Effector memory CD4-positive, alpha-beta T cell (primary cell): ENCODE measurements at places on chromosomes 3 and 15.

DNA sequence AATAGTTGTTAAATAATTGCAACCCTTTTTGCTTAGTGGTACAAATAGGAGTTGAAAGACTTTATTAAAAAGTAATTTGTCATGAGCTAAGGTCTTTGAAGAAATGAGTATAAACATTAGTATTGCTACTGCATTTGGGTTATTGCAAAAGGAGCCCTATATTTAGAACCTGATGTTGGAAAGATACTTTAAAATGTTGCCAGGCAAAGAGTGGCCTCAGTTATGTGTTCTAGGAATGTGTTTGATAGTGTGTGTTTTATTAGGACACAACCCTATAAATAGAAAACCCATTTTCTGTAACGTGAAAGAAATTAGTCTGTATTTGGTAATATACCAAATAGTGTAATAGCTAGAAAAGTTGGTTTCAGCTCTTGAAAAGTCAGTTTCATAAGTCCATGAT lies 10.7 kb downstream of the VPS8 start:
- no peak for DNase-seq

GRCh38 chr15:38524156-38524555 lies 40.5 kb downstream of the RASGRP1 start:
- no peak for DNase-seq

GRCh38 chr15:95840004-95840403 lies 490.5 kb upstream of the NR2F2 start:
- DNase-seq = no peak

GRCh38 chr3:174398761-174399160 lies 460.4 kb upstream of the NAALADL2 start:
- no peak for DNase-seq

DNA sequence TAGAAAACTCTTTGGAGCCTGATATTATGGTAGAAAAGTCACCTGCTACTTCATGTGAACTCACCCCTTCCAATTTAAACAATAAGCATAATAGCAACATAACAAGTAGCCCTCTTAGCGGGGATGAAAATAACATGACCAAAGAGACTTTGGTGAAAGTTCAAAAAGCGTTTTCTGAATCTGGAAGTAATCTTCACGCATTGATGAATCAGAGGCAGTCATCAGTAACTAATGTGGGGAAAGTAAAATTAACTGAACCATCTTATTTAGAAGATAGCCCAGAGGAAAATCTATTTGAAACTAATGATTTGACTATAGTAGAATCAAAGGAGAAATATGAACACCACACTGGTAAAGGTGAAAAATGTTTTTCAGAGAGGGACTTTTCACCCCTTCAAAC lies 5.1 kb upstream of the SCG5 start:
- DNase-seq = no peak

GRCh38 chr3:190076601-190077394 lies 43.9 kb downstream of the P3H2 start:
- no peak for DNase-seq

DNA sequence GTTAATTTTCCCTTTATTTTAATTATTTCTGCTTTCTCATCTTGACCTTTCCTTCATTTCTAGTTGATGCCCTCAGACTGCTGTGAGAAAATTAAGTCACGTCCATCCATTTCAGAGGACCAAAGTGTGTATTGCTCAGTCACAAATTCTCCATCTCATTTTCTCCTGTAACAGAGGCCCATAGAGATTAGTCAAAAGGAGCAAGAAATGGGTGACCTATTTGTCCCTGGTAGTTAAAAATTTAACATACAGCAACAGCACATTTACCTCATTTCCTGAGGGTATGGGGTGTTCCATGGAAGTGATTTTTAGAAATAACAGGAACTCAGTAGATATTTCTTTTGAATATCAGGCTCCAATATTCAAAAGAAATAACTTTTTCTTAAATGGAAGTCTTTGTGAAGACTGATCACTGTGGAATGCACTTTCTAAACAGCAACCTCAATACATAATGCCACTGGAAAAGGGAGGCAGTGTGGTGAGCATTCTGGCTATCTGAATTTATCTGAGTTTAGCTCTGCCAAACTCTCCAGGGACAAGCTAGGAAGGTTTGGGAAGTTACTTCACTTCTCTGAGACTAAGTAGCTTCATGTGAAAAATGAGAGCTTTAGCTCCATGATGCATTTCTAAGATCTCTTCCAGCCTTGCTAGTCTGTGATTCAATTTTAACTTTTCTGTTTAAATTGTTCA lies 808.2 kb downstream of the SQOR start:
- no peak for DNase-seq

- no peak for DNase-seq
Measured at GRCh38 chr15:58021332-58022230, 43.9 kb downstream of the ALDH1A2 start.
